NCI-H1436 treated with DMSO at 0.1 percent for 48 hours (cell line): ENCODE measurements at places on chromosomes 6 and 20.

GRCh38 chr6:25290306-25291060, 11.3 kb downstream of the CARMIL1 start:
- no peak for DNase-seq

DNA sequence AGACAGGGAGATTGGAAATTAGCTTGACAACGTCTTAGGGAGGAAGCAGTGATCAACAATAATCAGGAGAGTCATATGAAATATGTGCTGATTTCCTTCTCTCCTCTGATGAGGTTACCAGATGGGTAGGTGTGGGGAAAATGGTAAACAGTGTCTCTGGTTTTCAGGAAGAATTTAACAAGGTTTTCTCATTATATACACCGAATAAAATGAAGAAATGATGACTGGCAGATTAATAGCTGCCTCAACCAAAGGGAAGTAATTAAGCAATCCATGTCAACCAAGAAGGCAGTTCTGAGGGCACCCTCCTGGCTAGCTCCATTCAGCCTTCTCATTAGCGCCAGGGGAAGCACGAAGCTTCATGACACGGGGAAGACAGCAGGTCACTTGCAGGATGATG, 12.7 kb upstream of the RAMACL start:
- DNase-seq, result no peak

DNA sequence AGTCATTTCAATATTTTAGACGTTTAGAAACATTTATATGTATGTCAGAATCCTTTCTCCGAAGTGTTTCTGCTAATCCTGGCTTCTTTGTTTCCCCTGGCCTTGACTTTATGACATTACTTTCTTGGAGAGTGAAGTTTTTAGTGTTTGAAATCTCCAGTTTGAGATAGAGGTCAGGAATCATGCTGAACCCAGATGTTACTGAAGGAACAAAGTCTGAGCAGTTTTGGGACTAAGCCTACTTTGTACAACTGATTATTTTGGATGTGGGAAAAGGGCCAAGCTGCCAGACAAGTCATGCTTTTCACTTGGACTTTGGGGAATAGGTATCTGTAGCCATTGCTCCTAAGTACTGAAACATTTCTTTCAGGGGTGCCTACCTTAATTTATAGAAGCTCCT, 2.3 kb downstream of the RNF144B start:
- DNase-seq, result no peak

DNA sequence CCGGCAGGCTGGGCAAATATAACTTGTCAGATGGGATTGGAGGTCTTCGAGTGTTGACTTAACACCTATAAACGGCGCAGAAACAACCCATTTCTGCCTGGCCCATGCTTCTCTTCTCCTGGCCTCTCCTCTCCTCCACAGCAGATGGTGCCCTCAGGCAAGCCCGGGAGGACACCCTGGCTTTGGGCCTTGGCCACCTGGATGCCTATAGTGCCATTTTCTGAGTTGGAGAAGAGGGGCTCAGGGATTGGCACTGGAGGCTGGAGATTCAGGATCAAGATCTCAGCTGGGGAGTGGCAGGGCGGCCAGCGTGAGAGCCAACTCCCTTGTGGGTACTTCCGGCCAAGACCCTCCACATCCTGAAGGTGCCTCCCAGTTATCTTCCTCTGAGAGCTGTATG, 211.9 kb upstream of the PMEPA1 start:
- DNase-seq, result no peak

DNA sequence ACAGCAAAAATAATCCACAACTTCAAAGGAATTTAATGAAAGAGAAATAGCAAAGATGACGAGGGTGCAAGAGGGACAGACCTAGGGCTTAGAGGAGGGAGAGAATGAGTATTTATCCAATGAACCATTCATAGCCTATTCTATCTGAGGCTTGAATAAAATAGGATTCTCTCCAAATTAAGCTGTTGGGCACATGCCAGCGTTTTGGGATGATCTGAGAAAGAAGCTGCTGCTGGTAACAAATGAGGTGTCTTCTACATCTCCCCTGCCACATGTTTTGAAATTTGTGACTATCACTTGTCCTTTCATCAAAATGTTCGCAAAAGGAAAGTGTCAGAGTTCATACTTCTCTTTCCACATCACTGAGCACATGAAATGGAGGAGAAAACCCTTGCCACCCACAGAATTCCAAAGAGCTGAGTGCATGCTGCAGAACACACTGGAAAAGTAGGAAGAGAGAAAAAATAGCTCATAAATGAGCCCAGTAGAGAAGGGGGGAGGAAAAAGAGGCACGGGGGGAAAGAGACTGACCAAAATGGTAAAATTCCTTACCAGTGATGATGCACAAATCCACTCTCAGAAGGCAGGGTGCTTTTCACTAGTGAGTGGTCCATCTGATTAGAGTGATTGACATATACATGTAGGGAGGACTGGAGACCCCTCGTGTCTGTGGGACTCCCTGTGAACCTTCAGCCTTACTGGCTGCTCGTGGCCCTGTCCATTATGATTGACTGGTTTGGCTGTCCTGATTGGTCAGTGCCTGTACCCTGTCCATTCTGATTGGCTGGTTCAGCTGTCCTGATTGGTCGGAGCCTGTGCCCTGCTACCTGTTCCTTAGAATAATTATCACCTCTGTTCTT, 180.5 kb downstream of the OGFRL1 start:
- DNase-seq, result no peak

DNA sequence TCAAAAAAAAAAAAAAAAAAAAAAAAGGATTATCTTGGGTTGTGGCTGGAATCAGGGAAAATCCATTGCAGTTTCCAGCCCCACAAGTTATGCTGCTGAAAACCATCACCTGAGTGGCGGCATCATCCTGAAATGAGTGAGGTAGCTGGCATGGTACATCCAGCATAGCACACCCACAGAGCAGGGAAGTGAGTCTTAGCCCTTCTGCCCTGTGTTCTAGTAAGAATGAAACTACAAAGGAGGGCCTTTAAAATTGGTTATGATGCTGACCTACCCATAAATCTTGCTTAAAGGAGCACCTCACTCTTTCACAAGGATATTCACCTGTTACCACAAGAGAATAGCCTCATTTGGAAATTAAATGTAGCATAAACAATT, 119.2 kb downstream of the NFATC2 start:
- DNase-seq, result no peak

DNA sequence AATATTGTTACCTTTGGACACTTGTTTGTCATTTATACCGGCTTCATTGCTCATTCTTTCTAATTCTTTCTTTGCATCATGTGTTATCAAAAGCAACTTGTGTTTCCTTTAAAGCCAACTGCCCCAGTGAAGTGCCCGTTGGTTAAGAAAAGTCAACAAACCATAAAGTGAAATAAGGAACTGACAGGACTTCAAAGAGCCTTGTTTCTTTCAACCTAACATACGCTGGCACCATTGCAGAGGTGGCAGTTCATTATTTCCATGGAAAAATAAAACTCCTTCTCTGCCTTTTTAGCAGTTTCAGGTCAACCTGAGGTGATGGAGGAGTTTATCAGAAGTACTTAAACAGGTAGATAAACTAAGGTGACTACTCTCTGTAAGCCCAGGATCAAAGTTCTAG, 28.8 kb downstream of the FERMT1 start:
- no peak for DNase-seq

DNA sequence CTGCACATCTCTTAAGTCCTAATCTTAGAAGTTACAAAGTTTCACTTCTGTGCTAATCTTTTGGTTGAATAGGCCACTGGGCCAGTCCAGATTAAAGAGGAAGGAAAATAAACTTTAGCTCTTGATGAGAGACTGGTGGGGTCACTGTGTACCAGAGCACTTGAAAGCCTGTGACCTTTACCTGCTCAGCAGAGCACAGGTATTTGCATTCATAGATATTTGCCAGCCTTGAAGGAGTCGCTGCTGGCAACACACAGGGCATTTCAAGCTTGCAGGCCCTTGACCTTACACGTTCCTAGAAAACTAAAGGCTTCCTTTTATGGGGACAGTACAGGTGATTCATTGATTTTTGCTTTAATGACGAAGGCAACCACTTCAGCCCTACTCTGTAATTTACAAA, 108.4 kb upstream of the SLC22A23 start:
- DNase-seq, result no peak

DNA sequence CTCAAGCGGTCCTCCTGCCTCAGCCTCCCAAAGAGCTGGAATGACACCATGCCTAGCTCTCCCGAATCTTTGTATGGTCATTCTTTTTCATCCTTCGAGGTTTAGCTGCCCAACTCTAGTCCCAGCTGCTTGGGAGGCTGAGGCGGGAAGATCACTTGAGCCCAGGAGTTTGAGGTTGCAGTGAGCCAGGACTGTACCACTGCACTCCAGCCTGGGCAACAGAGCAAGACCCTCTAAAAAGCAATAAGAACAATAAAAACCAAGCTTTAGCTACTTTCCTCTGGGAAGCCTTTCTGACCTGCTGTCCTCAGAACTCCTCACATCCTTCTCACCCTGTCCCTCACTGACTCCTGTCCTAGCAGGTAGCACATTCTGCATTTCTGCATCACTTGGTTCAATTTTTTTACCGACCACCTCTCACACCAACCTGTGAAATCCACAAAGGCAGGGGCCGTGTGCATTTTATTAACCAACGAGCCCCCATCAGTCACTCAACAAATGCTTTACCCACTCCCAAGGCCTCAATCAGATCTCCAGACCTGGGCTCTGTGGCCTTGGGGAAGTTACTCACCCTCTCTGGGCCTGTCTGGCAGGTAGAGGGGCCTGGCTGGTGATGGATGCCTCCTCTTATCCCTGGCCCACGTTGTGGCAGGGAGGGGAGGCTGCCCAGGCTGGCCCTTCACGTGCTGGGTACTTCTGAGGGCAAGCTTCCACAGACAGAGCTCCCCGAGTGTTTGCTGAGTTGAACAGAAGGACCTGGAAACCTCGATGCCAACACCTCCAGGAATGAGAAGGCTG, 14.7 kb upstream of the SRC start:
- DNase-seq, result no peak

DNA sequence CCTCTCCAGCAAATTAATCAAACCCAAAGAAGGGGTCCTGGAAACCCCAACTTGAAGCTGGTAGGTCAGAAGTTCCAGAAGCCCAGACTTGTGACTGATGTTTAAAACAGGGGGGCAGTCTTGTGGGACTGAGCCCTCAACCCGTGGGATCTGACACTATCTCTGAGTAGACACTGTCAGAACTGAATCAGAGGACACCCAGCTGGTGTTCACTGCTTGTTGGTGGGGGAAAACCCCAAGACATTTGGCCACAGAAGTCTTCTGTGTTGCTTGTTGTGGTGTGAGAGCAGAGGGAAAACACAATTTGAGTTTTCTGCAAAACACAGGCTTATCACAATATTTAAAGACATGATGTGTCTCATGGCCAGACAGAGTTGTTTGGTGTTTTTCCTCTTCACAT, 29.9 kb downstream of the KIF13A start:
- no peak for DNase-seq

DNA sequence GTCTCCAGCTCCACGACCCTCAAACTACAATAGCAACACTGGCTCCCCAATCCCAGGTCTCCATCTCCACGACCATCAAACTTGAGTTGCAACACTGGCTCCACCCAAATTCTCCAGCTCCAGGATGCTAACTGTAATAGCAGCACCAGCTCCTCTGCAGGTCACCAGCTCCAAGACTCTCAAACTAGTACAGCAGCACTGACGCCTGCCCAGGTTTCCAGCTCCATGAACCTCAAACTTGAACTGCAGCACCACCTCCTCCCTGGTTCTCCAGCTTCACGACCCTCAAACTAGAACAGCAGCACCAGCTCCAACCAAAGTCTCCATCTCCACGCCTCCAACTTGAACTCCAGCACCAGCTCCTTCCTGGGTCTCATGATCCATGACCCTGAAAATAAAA, 353.8 kb downstream of the PREX1 start:
- DNase-seq, result no peak

DNA sequence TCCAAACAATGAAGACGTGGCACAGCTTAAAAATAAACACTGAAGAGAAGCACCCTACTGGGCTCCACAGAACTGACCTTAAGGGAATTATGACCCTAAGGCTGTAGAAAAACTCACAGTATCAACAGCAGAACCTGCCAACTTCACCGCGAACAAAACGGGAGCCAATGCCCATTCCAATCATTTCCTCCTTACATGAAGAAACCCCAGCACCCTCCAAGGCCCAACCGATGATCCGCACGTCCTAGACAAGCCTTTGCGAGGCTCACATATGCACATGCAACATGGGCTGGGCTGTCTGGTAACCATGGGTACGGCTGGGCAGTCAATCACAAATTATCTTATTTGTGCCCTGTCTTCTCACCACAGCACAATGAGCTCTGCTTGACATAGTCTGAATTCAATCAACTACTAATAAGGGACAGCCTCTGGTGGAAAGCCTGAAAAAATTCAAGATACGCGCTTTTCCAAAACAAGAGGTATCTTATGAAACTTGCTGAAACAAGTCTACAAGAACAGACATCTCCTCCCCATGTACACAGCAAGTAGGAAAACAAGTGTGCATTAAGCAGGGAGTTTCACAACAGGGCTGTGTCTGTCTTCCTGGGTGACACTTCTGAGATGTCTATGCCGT, 1.7 kb downstream of the DIDO1 start:
- DNase-seq, result no peak

DNA sequence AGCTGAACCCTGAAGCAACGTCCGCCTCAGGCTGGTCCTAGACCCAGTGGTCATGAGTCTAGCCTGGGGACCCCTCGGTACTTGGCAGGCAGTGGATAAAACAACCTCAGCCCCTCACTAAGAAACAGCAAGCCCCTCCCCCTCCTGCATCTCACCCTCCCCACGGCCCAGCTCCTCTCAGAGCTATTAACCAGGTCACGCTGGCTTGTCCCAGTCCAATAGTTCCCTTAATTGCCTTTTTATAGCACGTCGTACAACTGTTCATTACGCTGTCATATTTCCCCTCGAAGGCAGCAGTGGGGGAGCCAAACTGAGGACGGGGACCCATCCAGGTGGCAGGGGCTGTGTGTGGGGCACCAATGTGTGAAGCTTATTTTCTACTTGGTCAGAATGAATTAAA, 8.6 kb upstream of the SLC32A1 start:
- DNase-seq, result peak; percentile 26

- no peak for DNase-seq
These were observed 232.5 kb downstream of the TFAP2C start for GRCh38 chr20:56861590-56861989.

- no peak for DNase-seq
These were observed 130.4 kb upstream of the CDYL start for GRCh38 chr6:4645713-4646360.

- no peak for DNase-seq
These were observed 50.5 kb upstream of the ECI2 start for GRCh38 chr6:4185846-4186245.

GRCh38 chr6:143336446-143337152, 113.9 kb downstream of the ADAT2 start:
- no peak for DNase-seq

- DNase-seq, result no peak
These were observed 6.4 kb downstream of the HLA-DQB1 start for GRCh38 chr6:32659856-32660595.
